ENCODE measurements at places on chromosomes 16 and 17.

DNA sequence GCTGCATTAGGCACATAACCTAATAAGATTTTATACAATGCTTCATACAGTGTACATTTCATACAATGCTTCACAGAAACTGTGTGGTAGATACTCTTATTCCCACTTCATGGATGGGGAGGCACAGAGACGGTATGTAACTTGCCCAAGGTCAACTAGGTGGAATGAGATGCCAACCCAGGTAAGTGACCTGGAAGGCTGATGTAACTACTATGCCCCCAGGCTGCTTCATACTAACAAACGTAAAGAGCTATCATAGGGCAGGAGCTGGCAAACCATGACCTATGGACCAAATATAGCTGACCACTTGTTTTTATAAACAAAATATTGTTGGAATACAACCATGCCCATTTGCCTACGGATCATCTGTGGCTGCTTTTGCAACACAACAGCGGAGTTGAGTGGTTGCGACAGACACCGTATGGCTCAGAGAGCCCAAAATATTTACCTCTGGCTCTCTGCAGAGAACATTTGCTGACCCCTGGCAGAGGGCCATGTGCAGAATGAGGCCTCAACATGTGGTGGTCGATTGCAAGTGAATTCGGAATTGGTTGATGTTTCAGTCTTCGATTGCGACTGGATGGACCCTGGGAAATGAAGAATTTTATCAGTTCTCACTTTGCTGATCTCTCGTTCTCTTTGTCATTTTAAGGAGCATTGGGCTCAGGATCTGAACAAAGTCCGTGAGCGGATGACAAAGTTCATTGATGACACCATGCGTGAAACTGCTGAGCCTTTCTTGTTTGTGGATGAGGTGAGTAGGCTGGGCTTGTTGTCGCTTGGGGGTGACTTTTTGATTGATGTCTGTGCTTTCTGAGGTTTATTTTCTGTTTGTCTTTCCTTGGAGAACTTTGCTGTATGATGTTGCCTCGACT, 109.7 kb downstream of the PLCG2 start:
- DNase-seq, result no peak

DNA sequence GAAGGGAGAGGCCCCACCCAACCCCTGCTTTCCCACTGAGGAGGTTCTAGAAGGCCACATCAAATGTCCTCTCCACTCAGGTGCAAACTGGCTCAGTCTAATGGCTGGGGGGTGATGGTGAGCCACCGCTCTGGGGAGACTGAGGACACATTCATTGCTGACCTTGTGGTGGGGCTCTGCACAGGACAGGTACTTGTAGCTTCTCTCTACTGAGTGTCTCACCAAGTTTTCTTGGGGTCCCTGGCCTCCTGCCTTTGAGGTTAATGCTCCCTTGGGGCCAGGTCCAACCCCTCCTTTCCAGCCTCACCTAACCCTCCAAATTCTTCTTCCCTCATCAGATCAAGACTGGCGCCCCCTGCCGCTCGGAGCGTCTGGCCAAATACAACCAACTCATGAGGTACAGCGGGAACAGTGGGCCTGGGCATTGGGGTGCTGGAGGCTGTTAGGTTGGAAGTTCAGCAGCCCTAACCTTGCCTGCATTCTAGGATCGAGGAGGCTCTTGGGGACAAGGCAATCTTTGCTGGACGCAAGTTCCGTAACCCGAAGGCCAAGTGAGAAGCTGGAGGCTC, 5.7 kb downstream of the ENO3 start:
- DNase-seq, result no peak

GRCh38 chr17:79427621-79428539, 183.0 kb downstream of the RBFOX3 start:
- no peak for DNase-seq

DNA sequence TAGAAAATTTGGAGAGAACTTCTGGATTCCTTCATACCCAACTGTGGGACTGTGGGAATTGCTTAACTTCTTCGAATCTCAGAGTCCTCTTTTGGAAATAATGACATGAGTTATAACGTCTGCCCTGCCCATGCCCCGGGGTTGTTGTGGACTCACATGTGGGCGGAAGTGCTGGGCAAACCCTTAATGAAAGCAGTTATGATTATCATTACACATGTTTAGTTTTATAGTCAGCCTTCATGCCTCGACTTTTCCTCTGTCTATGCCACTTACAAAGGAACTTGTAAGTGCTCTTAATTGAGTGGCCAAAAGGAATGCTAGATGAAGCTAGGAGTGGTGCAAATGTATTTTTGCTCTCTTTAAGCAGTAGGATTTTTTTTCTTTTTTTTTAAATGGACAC, 3.9 kb downstream of the KRT27 start:
- DNase-seq, result no peak

- no peak for DNase-seq
These were observed 5.0 kb downstream of the TTLL6 start for GRCh38 chr17:48812001-48812400.

Measured in BJ (cell line).